ENCODE measurements at places on chromosomes 4 and X.

DNA sequence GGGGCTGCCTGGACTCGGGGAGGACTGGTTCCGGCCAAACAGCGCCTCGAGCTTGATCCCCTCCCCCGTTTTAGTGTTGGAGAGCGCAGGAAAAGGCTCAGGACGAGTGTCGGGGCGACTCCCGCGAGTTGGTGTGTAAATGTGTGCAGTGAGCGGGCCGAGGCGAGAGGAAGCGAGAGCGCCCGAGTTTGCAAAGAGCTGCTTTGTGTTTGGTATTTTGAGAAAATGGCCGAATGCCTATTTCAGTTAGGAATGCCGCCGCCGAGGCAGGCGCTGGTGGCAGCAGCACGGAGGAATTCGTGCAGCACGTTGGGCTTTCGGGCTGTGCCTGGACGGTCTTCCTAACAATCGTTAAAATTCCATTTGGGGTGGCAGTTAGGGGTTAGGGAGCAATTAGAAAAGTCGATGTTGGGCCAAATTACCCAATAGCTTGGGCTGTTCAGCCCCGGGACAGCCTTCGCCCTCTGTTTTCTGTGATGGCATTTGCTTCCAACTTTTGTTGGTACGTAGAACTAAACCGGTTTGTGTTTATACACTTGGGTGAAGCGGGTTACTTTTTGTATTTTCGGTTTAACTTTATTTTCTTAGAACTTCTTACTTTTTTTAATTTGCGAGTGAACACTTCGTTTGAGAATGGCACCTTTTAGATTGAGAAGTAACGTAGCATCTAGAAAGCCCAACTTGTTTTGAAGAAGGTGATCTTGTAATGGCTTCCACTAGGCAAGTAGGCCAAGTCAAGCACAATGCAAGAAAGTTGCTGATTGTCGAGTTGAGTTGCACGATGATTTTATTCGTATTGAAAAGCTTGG, 1.6 kb downstream of the REST start:
- DNase-seq: peak; percentile 34

DNA sequence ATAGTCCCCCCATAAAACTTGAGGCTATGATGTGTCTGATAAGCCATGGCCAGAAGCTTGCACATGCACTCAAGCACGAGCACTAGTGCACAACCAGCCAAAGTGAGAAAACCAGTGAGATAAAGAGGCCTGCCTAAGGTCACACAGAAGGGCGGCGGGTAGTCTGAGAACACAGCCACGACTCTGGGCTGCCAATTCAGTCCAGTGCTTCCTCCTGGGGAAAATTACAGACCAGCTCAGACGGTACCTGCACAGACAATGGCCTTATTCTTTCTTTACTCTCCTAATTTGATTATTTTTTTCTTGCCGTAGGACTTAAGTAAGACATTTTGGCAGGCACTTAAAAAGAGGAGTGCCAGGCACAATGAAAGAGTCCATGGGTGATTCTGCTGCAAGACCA, 533.2 kb upstream of the FAT1 start:
- DNase-seq: no peak

GRCh38 chr4:10243856-10244255, 127.3 kb upstream of the WDR1 start:
- no peak for DNase-seq

DNA sequence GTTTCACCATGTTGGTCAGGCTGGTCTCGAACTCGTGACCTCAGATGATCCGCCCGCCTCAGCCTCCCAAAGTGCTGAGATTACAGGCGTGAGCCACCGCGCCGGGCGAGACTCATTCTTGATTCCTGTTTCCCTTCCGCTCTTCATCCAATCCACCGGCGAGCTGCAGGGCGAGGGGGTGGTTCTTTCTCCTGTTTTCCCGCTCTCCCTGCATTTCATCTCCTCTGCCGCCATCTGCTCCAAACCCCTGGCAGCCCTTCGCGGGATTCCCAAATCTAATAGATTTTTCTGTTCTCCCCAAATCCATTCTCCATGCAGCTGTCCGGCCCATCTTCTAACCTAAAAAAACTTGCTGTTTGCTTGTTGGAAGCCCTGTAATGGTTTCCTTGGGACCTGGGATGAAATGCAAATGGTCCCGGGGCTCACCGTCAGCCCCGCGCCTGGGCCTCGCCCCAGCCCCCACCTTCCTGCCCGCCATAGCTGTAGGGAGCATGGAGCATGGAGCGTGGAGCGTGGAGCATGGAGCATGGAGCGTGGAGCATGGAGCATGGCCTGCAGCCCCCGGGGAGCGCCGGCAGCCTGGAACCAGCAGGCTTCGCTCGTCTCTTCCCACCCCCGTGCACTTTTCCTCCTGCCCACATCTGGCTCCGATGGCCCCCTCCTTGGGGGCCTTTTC, 1.1 kb downstream of the ZFP42 start:
- no peak for DNase-seq

DNA sequence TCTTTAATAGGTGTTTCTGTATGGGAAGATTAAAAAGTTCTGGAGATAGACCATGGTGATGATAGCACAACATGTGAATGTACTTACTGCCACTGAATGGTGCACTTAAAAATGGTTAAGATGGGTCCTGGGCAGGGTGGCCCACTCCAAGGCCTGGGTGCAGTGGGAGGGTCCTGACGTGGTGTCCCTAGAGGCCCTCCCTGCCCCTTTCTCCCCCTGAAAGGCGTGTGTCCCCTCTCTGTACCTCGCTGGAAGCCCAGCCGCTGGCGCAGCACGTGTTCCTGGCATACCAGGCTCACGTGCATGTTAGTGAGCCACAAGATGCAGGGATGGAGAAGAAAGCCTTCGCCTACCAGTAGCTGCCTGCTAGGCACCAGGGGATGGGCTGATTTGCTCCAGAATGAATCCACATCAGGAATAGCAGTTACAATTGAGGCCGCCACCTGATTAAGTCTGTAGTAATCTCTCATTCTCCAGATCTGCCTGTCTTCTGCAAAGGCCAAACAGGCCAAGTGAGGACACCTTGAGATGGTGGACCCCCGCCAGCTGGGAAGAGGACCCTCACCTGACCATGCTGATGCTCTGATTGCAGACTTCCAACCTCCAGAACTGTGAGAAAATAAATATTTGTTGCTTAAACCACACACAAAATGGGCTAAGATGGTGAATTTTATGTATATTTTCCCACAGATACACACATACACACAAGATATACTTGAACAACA, 67.5 kb downstream of the COQ2 start:
- DNase-seq: no peak

- no peak for DNase-seq
Measured at GRCh38 chrX:72358313-72358712, 52.6 kb upstream of the CITED1 start.

- DNase-seq: no peak
Measured at GRCh38 chr4:107497054-107497453, 223.0 kb downstream of the PAPSS1 start.

- DNase-seq: no peak
Measured at GRCh38 chrX:52410439-52411394, 41.9 kb downstream of the XAGE2 start.

DNA sequence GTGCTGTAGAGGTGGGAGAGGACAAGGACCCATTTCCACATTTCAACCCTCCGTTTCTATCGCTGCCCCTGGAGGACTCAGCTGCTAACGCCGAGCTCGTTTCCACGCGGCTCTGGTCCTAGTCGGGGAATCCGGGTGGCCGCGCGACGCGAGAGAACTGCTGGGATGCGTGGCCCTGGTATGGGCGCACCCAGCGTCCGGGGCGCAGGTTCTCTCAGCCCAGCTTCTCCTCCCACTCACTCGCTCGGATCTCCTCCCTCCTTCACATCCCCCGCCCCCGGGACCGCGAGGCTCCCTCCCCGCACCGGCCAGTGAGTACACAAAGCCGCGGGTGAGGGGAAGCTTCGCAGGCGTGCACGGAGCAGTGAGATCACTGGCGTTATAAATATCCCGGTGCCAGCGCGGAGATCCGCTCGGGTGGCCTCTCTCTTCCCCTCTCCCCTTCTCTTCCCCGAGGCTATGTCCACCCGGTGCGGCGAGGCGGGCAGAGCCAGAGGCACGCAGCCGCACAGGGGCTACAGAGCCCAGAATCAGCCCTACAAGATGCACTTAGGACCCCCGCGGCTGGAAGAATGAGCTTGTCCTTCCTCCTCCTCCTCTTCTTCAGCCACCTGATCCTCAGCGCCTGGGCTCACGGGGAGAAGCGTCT, at the start of gene FGF5:
Gene FGF5 (plus strand): TSS at position 412 of the 649 bp plus-strand sequence. CDS start 161 bp downstream, at position 573.
- DNase-seq: peak; percentile 30

DNA sequence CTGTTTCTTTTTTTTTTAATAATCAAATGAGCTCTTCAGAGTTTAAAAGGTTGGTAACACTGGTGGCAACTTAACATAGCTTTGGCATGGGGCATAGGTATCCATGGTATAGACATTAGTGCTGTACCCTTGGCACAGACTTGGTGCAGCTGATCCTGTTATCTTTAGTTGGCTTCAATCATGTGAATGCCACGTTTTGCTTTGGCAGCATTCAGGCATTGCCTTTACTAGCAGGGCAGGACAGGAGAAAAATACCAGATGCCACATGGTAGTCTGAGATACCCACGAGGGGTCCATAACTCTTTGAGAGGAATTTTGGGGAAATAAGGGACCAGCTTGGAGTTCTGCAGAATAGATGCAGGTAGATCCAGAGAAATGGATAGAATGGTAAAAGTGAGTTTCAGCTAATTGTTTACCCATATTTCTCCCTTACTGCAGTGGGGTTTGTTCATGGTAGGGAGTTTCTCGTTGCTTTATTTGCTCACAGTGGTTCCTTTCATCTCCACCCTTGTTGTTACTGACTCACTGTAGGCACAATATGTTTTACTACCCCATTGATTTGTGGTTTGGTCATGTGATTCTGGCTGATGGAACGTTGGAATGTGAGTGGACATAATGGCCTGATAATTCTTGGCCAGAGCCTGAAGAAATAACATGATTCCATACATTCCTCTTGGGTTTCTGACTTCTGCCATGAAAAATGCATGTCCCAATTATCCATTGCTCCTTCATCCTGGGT, 342.7 kb downstream of the GLUD2 start:
- DNase-seq: no peak

- DNase-seq: no peak
Measured at GRCh38 chr4:168724686-168725411, 228.0 kb downstream of the PALLD start.

DNA sequence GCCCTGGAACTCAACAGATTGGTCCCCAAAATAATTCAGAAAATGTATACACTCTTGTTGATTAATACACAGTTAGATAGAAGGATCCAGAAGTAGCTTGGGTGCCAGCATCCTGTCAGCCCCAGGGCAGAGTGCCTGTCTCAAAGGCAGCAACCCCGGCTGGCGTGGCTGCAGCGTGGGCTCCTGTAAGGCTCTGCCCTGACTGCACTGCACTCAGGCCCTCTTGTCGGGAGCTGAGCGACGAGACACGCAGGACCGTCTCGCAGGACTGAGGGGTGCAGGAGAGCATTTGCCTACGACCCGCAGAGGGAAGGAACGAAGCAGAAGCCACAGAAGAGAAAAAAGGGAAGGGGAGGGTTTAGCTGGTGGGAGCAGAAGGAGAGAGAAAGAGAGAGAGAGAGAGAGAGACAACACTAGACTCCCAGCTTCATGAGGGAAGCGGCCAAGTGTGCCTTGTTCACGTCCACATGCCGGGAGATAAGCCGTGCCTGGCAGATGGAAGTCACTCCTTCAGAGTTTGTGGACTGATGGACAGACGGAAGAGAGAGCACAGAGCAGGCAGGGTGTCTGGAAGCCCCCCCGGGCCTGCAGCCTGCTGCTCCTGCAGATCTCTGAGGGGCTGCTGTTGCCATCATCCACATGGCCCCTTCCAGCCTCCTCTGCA, 38.7 kb upstream of the HELT start:
- no peak for DNase-seq

DNA sequence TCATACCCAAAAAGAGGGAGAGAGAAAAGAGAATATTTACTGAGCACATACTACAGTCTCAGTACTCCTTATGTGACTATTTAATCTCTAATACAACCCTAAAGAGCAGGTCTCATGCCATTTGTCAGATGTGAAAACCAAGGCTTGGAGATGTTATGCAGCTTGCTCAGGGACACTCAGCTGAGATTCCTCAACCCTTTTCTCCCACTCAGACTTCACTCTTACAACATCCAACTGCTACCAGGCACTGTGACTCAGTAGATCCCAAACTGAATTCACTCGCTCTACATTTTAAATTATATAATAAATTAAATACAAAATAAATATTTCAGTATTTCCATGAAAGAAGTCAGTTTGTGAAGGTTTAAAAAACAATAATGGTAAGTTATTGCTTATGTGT, 53.7 kb downstream of the TSPAN5 start:
- DNase-seq: no peak

Measured in neural crest cell (in vitro differentiated cells).